IMR-90 (cell line): ENCODE measurements at places on chromosomes 2 and 18. TPM values are rescaled to one million over a fixed set of nuclear protein-coding genes. Genes with fewer than 3 reads are reported as not detected.

GRCh38 chr2:152718909-152719645, 657 bp downstream of the ARL6IP6 start:
- DNase-seq: no peak

The VWA3B gene
- not detected in 2 replicates for polyA plus RNA-seq

GRCh38 chr2:68032702-68033101, 30.1 kb downstream of the C1D start:
- no peak for DNase-seq

DNA sequence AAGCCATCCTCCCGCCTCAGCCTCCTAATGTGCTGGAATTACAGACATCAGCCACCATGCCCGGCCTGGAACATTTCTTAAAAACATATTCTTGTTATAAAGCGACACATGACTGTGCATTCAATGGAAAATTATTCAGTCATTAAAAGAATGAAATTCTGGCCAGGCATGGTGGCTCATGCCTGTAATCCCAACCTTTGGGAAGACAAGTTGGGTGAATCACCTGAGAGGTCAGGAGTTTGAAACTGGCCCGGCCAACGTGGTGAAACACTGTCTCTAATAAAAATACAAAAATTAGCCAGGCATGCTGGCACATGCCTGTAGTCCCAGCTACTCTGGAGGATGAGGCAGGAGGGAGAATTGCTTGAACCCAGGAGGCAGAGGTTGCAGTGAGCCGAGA, 21.6 kb upstream of the RPRD1A start:
- DNase-seq: no peak

- peak; percentile 86 for DNase-seq
Observed at GRCh38 chr18:6009756-6010155, 114.4 kb upstream of the TMEM200C start.
